ENCODE measurements at places on chromosomes 16 and 17. TPM values are rescaled to one million over a fixed set of nuclear protein-coding genes. Genes with fewer than 3 reads are reported as not detected.

DNA sequence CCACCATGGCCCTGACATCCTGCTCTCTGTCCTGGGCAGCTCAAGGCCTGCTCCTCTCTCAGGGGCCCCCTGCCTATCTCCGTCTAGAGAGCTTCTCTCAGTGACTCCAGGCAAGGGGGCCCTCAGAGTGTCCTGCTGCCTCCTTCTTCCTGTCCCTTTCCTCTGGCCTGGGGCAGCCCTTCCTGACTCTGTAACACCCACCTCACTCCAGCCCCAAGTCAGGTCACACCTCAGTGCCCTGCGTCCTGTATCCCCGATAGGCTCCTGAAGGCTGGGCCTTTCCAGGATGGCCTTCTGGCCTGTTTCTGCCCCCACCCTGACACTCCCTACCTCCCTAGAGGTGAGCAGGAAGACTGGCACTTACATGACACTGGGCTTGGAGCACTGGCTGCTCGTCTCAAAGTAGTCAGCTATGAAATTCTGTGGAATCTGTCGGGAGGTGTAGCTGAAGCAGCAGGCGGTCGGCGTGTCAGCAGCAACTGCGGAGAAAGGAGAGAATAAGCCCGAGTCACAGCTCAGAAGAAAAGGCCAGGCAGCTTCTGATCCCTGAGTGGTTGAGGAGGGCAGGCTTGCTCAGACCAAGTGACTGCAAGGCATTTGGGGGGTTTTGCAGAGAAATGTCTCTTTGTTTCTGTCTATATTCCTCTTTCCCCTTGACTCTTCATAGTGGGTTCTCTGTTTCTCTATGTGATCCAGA lies 976 bp downstream of the CCL3L1 start:
- peak; percentile 75 for DNase-seq

GRCh38 chr17:50288306-50288705 lies 14.0 kb downstream of the TMEM92 start:
- DNase-seq: no peak

DNA sequence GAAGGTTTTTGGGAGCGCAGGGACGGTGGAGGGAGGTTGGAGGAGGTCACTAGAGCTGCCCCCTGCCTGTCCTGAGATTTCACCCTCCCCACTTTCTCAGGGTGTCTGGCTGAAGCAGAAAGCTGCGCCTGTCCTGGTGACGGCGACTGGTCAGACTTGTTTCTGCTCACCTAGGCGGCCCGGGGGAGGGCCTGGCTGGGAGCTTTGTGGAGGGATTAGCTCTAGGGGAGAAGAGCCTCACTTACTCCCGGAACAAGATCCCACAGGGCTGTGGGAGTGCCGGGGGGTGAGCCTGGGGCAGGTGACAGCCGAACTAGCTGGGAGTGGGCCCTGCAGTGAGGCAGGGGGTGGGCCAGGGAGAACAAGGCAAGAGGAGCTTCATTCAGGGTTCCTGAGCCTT lies 11.5 kb downstream of the NHERF1 start:
- DNase-seq: no peak

DNA sequence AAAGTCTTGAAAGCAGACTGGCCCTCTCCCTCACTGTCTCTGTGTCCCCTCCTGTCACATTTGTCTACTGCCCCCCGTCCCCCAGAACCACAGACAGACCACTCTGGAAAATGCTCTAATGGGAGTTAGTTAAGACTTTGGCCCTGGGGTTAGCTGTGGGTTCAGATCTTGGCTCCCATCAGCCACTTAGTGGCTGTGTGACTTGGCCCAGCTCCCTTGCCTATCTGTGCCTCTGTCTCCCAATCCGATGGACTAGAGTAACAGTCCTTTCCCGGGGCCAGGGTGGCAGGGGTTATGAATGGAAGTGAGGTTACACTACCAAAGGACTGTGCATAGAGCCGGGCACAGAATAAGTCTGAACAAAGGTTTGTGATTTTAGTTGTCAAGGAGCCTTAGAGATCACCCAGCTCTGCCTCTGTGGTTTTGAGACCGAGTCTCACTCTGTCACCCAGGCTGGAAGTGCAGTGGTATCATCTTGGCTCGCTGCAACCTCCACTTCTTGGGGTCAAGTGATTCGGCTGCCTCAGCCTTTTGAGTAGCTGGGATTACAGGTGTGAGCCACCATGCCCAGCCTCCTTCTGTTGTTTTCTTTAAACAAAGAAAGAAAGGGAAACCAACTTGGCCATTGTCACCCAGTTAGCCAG lies 23.7 kb downstream of the PPL start:
- no peak for DNase-seq

The MMP2 gene
- total RNA-seq: 106 TPM

The LGALS9B gene
- 0.29 TPM for total RNA-seq

The DPEP3 gene
- total RNA-seq: not detected
